Mucosa of gallbladder (tissue), 1 donor: ENCODE measurements at places on chromosomes 3 and 15. TPM values are rescaled to one million over a fixed set of nuclear protein-coding genes. Genes with fewer than 3 reads are reported as not detected.

Gene MUSTN1
- total RNA-seq: 4.7 TPM

Gene C3orf80
- 0.55 TPM for total RNA-seq

Gene ZMAT3
- 21.8 TPM for total RNA-seq

Gene PAK6
- 7.9 TPM for total RNA-seq
